Dorsolateral prefrontal cortex (tissue), 122 donors: ENCODE measurements at places on chromosomes 5 and 9. TPM values are rescaled to one million over a fixed set of nuclear protein-coding genes. Genes with fewer than 3 reads are reported as not detected.

GRCh38 chr5:138640646-138641254, 65.5 kb upstream of the HSPA9 start:
- no peak for DNase-seq

DNA sequence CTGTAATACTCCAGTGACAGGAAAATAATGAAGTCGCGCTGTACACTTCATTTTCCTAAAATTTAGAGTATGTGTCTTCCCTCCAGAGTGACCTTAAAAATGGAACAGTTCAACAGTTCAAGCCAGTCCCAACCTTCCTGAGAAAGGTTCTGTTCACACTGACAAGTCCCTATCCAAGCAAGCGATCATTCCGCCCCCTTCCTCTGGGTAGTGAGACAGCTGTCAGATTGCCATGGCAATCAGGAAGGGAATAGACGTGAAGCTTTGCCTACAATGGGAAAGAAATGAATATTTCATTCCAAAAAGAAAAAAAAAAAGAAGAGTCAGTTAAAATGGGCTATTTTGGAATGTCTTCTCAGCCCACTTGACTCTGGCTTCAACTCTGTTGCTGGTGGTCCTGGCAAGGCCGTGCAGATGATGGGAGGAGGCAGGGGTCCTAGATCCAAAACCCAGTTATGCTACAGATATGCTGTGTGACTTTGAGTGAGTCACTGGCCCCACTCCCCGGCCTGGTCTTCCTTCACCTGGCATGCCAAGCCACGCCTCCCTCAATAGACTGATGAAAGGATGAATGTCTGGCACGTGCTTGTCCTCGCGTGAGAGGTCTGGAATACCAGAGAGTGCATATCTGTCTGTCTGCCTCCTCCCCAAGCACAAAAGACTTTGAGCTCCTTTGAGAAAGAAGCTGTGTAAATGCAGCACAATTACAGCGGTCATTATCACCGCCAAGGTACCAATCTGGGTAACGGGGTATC, 165.8 kb upstream of the WWC1 start:
- no peak for DNase-seq

The SLC45A2 gene
- total RNA-seq = 1.3 TPM

GRCh38 chr9:69463497-69464068, 138.6 kb downstream of the ENTREP1 start:
- no peak for DNase-seq
